ENCODE measurements at places on chromosomes 3 and 15.

GRCh38 chr3:47907784-47908183 is 104.8 kb downstream of the DHX30 start:
- no peak for DNase-seq

GRCh38 chr15:69648775-69649735 is 196.4 kb downstream of the RPLP1 start:
- no peak for DNase-seq

DNA sequence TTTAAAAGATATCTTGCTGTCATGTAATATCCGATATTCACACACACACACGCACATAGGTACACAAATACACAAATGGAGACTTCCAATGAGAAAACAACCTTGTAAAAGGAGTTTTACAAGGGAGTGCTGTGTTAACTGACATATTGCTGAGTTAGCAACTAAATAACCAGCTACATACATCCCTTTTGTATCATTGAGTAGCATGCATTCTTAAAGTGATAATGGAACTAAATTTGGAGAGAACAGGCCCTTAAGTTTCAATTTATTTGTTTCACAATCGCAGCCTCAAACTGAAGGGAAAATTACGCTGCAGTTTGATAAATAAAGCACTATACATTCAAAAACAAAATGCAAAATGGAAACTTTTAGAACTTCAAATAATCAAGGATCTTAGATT is 1046.0 kb upstream of the NR2F2 start:
- DNase-seq: no peak

- no peak for DNase-seq
Observed at GRCh38 chr3:127394031-127394430, 106.2 kb upstream of the PRR20G start.

DNA sequence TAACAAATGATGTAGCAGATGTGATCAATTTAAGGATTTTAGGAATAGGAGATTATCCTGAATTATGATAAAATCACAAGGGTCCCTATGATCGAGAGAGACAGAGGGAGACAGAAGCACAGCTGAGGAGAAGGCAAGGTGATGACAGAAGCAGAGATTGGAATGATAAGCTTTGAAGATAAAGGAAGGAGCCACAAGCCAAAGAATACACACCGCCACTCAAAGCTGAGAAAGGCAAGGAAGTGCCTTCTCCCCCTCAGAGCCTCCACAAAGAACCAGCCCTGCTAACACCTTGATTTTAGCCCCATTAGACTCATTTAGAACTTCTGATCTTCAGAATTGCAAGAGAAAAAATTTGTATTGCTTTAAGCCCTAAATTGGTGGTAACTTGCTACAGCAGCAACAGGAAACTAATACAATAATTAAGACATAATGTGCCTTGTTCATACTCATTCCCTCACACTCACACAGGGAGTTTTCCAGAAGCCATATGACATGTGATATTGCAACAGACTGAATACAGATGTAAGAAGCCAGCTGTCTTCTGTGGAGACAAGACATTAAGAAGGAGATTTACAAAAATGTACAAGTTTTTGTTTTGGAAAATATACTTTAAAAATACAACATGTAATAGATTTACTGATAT is 38.2 kb downstream of the TRANK1 start:
- no peak for DNase-seq

GRCh38 chr3:102577082-102577789 is 142.4 kb downstream of the ZPLD1 start:
- no peak for DNase-seq

DNA sequence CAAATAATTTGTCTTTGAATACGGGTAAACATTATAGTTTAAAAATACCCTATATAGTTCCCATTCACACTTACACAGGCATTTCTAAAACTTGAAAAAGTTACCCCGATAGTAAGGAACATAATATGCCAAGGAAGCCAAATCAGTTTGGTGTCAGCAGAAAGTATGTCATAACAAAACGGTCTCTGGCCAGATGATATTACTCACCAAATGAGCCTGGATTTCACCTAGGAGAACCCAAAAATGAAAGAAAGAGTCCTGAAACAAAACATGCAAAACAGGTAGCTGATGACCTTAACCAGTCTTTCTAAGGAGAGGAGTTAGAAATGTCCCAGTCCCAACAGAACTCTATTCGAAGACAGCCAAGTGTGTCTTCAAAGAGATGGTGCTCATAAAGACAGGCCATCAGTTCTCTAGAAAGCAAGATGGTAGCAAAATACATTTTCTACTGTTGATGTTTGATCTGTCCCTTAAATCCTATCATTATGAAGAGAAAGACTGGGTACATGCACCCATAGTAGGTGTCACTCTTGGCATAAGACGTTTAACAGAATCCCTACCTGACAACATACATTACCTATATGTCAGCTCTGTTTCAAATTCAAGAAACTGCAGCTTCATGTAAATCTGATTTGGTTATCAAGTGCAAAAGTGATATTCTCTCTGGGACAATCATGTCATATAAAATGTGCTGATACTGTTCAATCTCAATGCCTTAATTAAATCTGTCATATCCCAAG is 942.5 kb downstream of the ROBO1 start:
- no peak for DNase-seq

DNA sequence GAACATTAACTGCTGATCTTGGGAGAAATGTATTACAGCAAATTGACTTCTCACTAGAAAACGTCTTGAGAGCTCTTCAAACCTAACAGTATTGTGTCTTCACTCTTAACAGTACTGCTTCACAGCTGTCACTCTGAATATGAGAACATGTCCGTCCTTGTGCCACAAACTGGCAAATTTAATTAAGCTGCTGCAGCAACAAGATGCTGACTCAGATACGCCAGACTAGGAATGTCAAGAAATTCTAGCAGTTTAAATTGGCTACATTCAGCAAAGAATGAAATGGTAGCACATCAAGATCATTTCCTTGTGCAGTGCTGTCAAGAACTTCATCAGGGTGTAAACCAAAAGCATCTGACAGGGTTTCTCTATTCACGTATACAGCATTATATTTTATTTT is 7.6 kb downstream of the ICE2 start:
- no peak for DNase-seq

DNA sequence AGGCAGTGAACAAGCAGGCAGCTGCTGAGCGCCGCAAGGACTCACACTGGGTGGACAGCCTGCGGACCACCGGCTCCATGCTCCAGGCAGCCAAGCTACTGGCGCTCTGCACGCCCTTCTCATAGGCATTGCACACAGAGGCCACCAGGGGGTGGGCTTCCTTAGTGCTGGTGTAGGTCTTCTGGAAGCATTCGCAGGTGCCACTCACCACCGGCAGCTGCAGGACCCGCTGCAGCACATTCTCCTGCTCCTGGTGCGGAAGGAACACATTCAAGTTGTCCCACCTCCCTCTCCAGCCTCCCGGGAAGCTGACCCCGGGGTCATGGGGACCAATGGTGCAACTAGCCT is 6.0 kb downstream of the PLIN1 start:
- no peak for DNase-seq

DNA sequence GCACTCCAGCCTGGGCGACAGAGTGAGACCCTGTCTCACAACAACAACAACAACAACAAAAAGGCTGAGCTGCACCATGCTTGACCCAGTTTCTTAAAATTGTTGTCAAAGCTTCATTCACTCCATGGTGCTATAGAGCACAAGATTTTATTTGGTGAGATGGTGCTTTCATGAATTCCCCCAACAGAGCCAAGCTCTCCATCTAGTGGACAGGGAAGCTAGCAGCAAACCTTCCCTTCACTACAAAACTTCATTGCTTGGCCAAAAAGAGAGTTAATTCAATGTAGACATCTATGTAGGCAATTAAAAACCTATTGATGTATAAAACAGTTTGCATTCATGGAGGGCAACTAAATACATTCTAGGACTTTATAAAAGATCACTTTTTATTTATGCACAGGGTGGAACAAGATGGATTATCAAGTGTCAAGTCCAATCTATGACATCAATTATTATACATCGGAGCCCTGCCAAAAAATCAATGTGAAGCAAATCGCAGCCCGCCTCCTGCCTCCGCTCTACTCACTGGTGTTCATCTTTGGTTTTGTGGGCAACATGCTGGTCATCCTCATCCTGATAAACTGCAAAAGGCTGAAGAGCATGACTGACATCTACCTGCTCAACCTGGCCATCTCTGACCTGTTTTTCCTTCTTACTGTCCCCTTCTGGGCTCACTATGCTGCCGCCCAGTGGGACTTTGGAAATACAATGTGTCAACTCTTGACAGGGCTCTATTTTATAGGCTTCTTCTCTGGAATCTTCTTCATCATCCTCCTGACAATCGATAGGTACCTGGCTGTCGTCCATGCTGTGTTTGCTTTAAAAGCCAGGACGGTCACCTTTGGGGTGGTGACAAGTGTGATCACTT is 2.0 kb downstream of the CCR5 start:
- DNase-seq: no peak

DNA sequence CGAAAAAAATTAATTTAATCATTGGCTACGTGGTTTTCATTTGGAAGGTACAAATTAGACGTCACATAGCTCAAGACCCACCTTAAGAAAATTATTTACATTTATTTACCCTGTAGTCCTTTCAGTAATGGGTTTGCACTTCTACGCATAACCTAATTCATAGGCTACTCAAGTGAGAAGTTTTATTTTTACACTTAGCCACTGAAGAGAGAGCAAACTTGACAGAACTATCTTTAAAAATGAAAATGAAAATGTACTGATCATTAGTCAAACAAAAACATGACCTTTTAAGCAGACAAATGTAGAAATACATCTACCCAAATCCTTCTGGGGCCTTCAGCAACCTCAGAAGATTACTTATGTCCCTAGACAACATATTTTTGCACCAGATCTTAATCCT is 269.4 kb upstream of the TTC14 start:
- DNase-seq: no peak

GRCh38 chr15:85415783-85416182 is 35.4 kb downstream of the AKAP13 start:
- no peak for DNase-seq

DNA sequence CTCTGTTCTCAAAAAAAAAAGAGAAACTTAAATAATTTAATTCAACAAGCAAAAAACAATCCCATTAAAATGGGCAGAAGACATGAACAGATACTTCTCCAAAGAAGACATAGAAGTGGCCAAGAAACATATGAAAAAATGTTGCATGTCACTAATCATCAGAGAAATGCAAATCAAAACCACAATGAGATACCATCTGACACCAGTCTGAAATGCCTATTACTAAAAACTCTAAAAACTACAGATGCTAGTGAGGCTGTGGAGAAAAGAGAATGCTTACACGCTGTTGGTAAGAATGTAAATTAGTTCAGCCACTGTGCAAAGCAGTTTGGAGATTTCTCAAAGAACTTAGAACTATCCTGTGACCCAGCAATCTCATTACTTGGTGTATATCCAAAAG is 382.9 kb downstream of the OTOL1 start:
- DNase-seq: no peak

GRCh38 chr3:121477589-121477988 is 68.2 kb downstream of the POLQ start:
- no peak for DNase-seq

DNA sequence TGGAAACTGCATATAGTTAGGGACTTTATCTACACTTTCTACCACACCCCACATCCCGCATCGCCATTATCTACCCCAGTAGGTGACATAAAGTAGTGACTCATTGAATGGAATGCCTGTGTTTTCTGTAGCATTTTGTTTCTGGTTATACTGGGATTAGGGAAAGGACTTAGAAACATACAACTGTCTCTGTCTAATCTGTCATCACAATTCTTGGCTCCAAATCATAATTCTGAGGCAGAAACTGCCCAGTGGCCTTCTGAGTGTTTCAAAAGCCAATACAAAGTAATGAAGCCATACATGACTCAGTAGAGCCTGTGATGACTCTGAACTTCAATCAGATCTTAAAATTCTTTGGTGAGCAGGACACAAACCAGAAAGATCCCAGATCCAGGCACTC is 115.7 kb upstream of the CHRM5 start:
- no peak for DNase-seq

DNA sequence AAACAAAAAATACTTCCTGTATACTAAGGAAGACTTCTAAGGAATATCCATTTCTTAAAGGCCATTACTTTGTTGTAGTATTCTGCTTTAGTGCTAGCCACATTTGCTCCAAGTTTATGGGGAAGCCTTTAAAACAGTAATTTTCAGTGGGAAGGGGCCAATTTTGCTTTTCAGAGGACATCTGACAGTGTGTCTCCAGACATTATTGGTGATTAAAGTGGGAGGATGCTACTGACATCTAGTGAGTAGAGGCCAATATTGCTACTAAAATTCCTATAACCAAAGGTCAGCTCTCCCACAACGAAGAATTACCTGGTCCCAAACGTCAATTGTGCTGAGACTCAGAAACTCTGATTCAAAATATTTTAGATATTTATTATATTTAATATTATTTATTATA is 24.8 kb downstream of the SLC28A2 start:
- DNase-seq: peak; percentile 55

DNA sequence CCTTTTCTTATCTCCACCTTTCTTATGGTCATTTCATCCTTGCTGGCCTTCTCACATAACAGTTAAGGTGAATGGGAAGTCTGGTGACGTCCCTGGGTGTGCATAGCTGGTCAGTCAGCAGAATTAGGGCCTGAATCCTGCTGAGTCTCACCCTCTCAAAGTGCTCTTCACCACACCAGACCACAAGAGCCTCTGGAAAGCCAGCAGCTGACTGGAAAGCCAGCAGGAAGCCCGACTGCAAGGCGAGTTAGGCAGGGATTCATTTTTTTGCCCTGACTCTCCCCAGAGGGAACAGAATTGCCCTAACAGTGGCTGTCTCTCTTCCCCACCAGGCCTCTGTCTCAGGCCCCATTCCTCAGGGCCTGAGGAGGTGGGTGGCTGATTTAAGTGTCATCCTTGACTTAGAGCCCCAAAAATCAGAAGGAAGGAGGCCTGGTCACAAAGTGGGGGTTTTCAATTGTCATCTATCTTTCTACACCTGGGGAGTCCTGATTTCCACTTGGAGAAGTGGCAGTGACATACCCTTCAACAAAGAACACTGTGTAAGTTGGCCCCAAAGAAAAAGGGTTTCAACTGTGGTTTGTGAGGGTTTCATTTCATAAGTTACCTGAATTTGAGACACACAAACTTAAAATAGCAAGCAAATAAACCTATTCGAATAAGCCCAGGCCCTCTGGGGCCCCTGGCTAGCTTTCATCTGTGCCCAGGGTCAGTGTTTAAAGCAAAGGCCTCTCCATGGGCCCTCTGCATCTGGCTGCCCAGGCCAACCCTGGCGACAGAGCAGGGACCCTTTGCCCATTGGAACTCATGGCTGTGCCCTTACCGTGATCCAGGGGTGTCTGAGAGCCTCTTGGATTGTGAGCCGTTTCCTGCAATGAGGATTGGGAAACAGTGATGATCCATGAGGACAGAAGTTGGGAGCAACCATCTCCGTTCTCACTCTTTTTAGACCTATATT is 90.5 kb upstream of the HERC1 start:
- DNase-seq: no peak

- DNase-seq: no peak
Observed at GRCh38 chr3:101635345-101635744, 41.6 kb downstream of the ZBTB11 start.

GRCh38 chr15:84831028-84831427 is 13.9 kb downstream of the ALPK3 start:
- no peak for DNase-seq

GRCh38 chr15:78855746-78856145 is 16.9 kb upstream of the MORF4L1 start:
- DNase-seq: no peak

GRCh38 chr3:63960048-63960711 is 48.0 kb upstream of the SCAANT1 start:
- peak; percentile 31 for DNase-seq

- peak; percentile 80 for DNase-seq
Observed at GRCh38 chr15:30033763-30034162, 49.0 kb upstream of the GOLGA8J start.

Data from globus pallidus (tissue), 1 donor.